ENCODE measurements at places on chromosomes 6 and 20.
A peak's percentile ranks its signal among the peaks of the same experiment; 100 is the strongest.

- DNase-seq, result no peak
Measured at GRCh38 chr6:105263685-105264610, 84.1 kb upstream of the POPDC3 start.

- DNase-seq, result no peak
Measured at GRCh38 chr6:2973676-2974075, 2.3 kb upstream of the SERPINB6 start.

GRCh38 chr20:37521061-37521771 lies at the start of gene NNAT:
NNAT (plus strand) TSS chr20:37521250; CDS start chr20:37521332, 82 bp downstream.
- peak; percentile 20 for DNase-seq

- DNase-seq, result no peak
Measured at GRCh38 chr20:6651016-6651415, 116.5 kb upstream of the BMP2 start.

- no peak for DNase-seq
Measured at GRCh38 chr20:58043236-58044140, 185.0 kb downstream of the ANKRD60 start.

- peak; percentile 75 for DNase-seq
Measured at GRCh38 chr20:63056236-63057170, 49.7 kb upstream of the BHLHE23 start.

DNA sequence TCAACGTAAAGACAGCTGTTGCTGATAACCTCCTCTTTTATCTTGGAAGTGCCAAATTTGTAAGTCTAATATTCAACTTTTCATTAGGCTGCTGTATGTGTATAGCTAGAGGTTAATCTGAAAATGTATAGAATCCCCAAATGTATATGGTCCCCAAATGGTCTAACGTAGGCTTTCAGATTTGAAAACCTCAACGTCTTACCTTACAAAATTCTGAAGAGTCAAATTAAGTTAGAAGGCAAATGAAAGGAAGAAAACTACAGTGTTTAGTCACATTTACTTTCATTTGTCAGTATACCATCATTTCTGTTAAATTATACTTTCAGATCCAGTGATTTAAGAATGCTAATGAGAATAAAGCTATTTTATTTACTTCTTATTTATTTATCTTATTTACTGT lies 256.9 kb downstream of the ARHGAP18 start:
- DNase-seq, result no peak

- no peak for DNase-seq
Measured at GRCh38 chr6:149909701-149910470, 12.0 kb upstream of the RAET1E start.

- no peak for DNase-seq
Measured at GRCh38 chr6:30781395-30781742, 37.0 kb upstream of the IER3 start.

DNA sequence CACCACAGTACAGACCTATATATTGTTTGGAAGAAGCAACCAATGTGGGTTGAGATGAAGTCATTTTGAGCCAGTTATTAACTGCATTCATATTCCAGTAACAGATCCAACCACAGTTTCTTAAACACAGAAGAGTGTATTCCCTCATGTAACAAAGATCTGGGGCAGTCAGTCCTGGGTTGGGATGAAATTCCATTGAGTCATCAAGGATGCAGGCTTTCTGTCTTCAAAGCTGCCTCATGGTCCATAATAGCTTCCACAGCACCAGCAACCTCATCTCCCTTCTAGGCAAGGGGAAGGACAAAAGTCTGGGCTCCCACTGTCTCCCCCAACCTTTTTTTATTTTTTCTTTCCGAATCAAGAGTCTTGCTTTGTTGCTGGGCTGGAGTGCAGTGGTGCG lies 2.9 kb upstream of the SOD2 start:
- no peak for DNase-seq

GRCh38 chr20:9261781-9262180 lies 192.9 kb downstream of the PLCB4 start:
- DNase-seq, result no peak

DNA sequence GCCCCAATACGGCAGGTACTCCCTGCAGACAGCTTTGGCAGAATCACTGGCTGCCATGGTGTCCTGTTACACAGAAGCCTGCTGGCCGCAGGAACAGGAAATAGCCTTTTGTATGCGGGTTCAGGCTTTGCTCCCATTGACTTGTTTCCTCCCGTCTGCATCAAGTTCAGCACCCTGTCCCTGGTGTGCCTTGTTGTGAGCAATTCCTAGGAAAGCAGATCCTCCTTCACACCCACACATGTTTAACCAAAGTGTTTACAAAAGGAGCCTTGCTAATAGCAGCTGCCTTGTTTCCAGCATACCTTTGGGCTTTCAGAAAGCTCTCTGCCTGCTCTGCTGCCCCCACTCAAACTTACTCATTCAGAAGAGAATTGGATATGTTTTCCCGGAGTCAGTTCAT lies 127.2 kb upstream of the SUPT3H start:
- no peak for DNase-seq

GRCh38 chr20:37071481-37071911 lies 24.3 kb downstream of the RBL1 start:
- no peak for DNase-seq

DNA sequence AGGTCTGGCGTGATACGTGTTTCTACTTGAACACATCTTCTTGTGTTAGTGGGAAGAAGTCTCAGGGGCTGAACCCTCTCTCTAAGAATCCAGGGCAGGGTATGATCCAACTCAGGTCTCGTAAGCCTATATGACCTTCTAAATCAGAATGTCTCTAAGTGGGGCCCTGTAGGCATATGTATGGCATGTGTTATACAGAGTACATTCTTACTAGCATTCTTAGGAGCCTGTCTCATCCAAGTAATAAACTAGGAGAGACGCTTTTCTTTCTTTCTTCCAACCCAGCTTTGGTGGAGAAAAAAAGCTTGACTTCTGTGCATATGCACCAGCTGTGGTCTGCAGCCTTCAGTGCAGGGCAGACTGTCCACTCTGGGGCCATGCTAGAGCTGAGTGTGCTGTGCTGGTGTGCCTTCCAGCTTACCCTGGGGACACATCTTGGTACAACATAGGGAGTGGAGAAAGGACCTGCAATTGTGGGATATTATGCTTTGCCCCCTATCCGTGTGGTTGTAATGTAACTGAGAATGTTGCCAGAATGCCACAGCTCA lies 47.3 kb downstream of the L3MBTL3 start:
- no peak for DNase-seq

GRCh38 chr6:32254761-32255198 lies 30.9 kb upstream of the NOTCH4 start:
- no peak for DNase-seq

DNA sequence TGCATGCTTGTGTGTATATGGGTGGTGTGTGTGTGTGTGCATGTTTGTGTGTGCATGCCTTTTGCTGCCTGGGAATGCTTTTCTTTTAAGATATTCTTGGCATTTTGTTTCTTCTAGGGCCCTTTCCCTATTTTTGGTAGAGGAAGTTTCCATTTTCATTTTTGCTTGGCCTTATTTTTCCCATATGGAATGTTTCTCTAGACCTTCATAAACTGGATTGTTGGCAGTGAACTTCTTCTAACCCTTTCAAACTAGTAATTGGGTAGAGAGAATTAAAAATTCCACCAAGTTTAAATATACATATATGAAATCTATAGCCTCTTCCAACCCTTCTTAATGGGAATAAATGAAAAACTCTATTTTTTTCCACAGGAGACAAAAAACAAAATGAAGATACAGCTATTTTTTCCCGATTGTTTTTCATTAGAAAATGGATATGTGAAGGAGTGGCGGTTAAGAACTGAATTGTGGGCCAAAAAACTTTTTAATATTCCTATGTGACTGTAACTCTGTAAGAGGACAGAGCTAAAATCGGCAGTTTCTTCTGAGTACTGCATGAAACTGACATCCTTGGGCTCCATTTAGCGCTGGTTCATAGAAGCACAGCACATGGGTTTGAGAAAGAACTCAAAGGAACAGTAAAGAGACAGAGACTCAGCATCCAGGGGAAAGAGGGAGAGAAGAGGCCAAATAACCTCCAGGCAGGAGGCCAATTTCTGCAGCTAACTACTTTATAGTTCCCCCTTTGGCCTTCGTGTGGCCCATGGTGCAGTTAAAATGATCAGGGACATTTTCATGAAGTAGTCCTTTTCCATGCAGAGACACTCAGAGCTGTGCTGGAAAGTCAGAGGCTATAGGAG lies 102.1 kb downstream of the TMEM170B start:
- no peak for DNase-seq

DNA sequence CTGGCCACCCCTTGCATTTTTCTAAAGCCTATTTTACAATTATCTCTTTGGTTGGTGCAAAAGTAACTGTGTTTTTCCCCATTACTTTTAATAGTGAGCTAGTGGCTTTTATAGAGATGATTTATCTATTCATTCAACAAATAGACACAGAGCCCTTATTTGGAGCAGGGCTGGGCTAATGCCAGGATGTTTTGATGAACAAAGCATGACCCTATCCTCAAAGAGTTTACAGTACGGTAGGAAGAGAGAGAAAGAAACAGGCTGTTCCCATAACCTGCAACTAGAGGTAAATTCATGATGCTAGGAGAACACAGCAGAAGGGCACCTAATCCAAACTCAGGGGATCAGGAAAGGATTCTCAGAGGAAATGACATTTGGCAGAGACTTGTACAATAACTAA lies 37.3 kb upstream of the UST start:
- DNase-seq, result no peak

- DNase-seq, result no peak
Measured at GRCh38 chr20:24913076-24913628, 35.9 kb upstream of the CST7 start.

DNA sequence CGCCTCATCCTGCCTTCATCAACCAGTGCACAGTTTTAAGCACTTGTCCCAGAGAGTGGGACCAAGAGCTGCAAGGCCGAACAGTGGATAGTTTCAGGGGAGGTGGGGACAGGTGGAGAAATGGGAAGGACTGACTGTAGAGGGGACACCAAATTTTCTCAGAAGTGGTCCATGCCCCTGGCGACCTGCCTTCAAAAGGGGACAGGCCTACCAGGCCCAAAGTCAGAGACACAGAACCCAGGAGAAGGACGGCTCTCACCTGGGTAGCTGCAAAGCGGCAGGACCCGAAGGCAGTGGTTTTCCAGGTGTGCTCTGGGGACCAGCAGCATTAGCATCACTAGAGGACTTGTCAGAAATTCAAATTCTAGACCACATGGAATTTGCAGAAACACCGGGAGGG lies 5.8 kb downstream of the TFEB start:
- DNase-seq, result no peak

DNA sequence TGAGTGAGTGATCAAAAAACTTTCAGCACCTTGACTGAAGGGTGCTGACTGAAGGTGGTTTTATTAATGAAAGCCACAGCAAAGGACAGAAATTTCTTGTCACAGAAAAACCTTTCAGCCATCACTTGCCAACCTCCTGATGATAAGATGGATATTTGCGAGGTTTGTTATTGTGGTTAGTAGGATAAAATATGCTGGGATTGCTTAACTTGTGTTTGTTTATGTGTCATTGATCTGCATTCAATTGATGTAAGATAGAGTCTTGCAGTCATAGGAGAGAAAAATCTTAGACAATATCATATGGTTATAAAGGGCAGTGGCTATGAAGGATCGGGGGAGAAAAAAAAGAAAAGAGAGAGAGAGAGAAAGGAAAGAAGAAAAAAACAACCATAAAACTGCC lies 1.2 kb downstream of the TSBP1 start:
- no peak for DNase-seq

DNA sequence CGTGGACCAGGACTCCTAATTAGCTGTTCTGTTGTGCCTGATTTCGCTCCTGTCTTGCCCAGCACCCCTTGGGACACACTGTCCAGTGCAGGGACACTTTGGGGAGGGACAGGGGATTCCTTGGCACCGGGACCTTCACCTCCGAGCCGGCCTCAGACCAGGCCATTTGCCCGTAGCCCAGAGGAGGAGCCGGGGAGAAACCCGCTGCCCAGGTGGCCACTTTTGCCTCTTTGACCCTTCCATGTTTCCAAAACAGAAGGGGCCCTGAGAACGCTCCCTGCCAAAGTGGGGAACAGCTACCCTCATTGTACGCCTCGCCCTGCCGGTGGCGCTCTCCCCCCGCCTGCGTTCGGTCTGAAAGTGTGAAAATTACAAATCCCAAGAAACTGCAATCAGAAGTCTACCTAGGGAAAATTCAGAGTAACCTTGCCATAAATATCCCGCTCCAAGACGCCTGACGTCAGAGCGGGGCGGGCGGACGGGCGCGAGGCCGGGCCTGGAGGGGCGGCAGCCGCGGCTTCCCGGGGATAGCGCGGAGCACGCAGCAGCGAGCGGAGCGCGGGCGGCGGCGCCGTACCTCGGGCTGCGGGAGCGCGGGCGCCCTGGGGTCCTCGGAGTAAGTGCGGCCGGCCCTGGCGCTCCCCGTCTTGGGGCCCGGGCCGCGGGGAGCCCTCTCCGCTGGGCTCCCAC lies at the start of gene DAAM2:
Gene DAAM2 (plus strand): TSS at position 527 of the 690 bp plus-strand sequence. CDS start 63,927 bp downstream, outside the sequence.
- DNase-seq, result peak; percentile 18

- DNase-seq, result no peak
Measured at GRCh38 chr6:55898342-55898741, 23.0 kb upstream of the BMP5 start.

DNA sequence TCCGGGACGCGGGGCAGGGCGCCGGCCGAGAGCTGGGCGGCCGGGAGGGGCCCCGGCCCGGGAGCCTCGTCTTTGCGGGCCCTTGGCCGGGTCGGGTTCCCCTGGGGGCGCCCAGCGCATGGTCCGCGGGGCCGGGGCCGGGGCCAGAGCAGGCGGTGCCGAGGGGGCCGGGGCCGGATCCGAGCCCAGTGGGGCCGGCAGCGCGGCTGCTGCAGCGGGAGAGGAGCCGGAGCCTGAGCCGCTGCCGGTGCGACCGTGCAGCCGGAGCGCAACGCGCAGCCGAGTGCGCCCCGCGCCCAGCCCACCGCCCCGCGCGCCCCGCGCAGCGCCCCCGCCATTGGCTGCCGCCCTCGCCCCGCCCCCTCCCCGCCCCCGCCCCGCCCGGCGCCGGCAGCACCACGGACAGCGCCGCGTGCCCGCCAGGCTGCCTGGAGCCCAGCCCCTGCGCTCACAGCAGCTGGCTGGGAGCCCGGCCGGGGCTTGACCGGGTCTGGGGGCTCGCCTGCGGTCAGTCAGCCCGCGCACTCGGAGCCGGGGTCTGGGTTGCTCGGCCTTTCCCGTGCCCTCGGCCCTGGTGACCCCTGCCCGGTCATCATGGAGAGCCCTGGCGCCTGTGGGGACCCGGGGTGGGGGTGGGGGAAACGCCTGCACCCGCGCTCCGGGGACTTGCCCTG lies at the start of gene HRH3:
Gene HRH3 (minus strand): TSS at position 287 of the 674 bp plus-strand sequence. CDS start 308 bp downstream, outside the sequence.
- peak; percentile 69 for DNase-seq

GRCh38 chr6:42030585-42031506 lies 19.5 kb upstream of the TAF8 start:
- DNase-seq, result no peak
